Ovary (tissue), 10 donors: ENCODE measurements at places on chromosomes 1 and 21. TPM values are rescaled to one million over a fixed set of nuclear protein-coding genes. Genes with fewer than 3 reads are reported as not detected.

DNA sequence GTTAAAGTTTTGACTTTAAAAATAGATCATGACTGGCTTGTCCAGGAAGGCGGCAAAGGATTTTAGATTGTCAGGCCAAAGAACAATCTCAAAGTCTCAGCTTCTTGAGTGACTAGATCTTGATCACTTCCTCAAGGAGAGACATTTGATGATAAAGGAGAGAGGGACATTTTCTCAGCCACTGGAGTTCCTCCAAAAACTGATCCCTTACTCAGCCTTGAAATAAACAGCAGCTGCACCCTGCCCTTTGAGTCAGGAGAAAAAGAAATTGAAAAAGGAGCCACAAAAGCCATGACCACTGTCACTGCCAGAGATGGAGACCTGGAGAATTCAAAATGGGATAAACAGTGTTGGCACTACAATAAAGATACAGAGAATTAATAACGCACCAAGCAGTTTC, 288.4 kb upstream of the PRMT6 start:
- H3K4me1 ChIP-seq, result no peaks in the 10 kb centered on the region
- H3K27ac ChIP-seq, result no peak overlapping the region
- no peaks in the 10 kb centered on the region for H3K36me3 ChIP-seq
- DNase-seq, result no peak
- no peak overlapping the region for H3K4me3 ChIP-seq
- no peaks in the 10 kb centered on the region for H3K27me3 ChIP-seq

GRCh38 chr1:150922519-150922975, 3.6 kb upstream of the SETDB1 start:
- peak; percentile 83 for DNase-seq
- H3K36me3 ChIP-seq, result no peaks in the 10 kb centered on the region
- H3K4me1 ChIP-seq, result no peaks in the 10 kb centered on the region

Gene GRHL3
- total RNA-seq, result not detected

GRCh38 chr1:211738691-211739301, 63.4 kb upstream of the NEK2 start:
- H3K27ac ChIP-seq, result no peak overlapping the region
- H3K27me3 ChIP-seq, result no peaks in the 10 kb centered on the region
- no peaks in the 10 kb centered on the region for H3K36me3 ChIP-seq
- H3K4me1 ChIP-seq, result peaks cover 5% of the 10 kb centered on the region

Gene TRNP1
- total RNA-seq, result 0.68 TPM

Gene CFHR1
- total RNA-seq, result 0.30 TPM

DNA sequence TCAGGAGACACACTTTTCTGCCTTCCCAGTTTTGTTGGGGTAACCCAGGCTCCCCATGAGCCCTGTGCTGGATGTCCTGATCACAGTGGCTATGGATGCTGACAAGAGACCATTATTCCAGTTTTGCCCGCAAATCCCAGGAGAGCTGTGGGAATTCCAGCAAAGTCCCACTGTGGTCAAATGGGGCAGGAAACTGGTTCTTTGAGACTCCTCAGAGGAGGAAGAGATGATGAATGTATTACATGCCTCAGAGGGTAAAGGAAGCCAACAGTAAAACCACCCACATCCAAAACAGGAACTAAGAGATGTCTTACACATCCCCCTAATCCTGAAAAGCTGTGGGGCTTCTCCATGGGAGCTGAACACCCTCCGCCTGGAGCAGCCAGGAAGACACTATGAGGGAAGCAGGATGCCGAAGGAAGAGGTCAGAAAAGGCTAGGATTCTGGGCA, 12.8 kb upstream of the MPZL1 start:
- H3K4me1 ChIP-seq, result no peaks in the 10 kb centered on the region
- H3K27me3 ChIP-seq, result no peaks in the 10 kb centered on the region
- DNase-seq, result no peak
- H3K4me3 ChIP-seq, result no peak overlapping the region

- peak overlapping the region; percentile 57 for H3K27ac ChIP-seq
- peak overlapping the region; percentile 77 for H3K4me3 ChIP-seq
- H3K36me3 ChIP-seq, result no peaks in the 10 kb centered on the region
- H3K4me1 ChIP-seq, result peaks cover 2% of the 10 kb centered on the region
- no peaks in the 10 kb centered on the region for H3K27me3 ChIP-seq
Observed at GRCh38 chr1:26234644-26235370, 807 bp downstream of the CEP85 start.

GRCh38 chr21:27082431-27083010, 115.6 kb upstream of the ADAMTS5 start:
- DNase-seq, result no peak
- no peak overlapping the region for H3K4me3 ChIP-seq
- no peaks in the 10 kb centered on the region for H3K27me3 ChIP-seq

DNA sequence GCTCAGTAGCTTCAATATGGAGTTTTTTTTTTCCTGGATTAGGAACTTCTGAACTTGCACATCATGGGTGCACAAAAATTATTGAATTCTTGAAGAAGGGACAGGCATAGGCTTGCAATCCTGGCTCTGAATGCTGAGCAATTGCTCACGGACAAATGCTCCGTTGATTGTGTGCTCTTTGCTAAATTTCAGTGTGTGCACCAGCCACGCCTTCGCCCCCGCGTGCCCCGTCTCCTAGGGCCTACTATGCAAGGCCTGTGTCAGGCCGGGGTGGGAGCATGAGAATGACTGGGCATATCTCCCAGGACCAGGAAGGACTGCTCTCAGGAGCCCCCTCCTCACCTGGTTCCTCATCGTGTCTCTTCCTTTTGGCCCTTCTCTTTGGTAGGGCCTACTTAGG, 17.4 kb downstream of the IL6R start:
- DNase-seq, result no peak
- no peaks in the 10 kb centered on the region for H3K27me3 ChIP-seq
- H3K27ac ChIP-seq, result peak overlapping the region; percentile 22
- no peaks in the 10 kb centered on the region for H3K36me3 ChIP-seq
- no peak overlapping the region for H3K4me3 ChIP-seq

Gene FAAH
- 11.3 TPM for total RNA-seq

Gene F13B
- not detected for total RNA-seq

Gene MR1
- 16.1 TPM for total RNA-seq

DNA sequence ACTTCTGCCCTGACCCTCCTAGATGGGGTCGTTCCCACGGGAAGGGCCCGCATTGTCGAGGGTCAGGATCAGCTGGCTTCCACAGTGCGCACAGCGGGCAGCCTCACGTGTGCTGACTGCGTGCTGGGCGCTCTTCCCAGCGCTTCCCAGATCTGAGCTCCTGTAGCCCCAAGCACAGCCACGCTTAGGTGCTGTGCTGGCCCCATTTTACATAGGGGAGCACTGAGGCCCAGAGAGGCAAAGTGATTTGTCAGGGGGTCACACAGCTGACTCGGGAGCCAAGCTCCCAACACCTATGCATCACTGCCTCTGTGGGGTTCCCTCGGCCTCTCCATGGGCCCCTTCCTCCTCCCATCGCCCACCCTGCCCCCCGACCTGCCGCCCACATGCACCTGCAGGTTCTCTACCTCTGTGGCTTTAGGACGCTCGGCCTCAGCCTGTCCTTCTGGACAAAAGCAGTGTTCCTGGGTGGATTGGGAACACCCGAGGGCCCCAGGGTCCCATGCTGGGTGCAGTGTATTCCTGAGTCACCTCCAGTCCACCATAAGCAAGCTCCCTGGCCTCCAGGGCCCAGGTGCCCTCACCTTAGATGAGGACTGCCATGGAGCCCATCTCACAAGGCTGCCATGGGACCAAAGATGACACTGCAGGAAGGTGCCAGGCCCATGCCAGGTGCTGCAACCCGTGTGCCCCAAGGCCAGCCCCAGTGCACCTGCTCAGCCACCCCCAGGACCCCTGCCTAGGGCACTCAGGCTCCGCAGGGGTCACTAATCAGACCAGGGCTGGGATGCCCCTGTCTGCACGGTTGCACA, 23.3 kb downstream of the TFF3 start:
- no peaks in the 10 kb centered on the region for H3K36me3 ChIP-seq
- H3K4me1 ChIP-seq, result no peaks in the 10 kb centered on the region
- H3K27ac ChIP-seq, result no peak overlapping the region
- no peaks in the 10 kb centered on the region for H3K27me3 ChIP-seq

Gene NPHS2
- not detected for total RNA-seq

DNA sequence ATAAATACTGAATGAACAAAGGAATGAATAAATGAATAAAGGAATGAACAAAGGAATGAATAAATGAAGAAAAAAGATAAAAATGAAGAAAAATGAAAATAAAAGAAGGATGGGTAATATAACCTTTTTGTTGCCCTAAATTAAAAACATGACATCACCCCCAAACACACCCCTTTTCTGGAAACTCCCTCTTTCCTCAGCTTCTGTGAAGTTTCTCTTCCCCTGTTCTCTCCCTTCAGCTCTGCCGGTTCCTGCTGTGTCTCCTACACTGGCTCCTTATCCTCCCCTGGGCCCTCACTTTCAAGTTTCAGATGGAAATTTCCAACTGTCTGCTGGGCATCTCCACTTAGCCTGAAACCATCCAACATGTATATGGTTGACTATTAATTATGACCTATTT, 37.9 kb downstream of the RAB3B start:
- DNase-seq, result no peak
- no peak overlapping the region for H3K27ac ChIP-seq
- no peaks in the 10 kb centered on the region for H3K36me3 ChIP-seq
- H3K27me3 ChIP-seq, result no peaks in the 10 kb centered on the region
- H3K4me1 ChIP-seq, result no peaks in the 10 kb centered on the region
- no peak overlapping the region for H3K4me3 ChIP-seq

- no peaks in the 10 kb centered on the region for H3K27me3 ChIP-seq
- H3K27ac ChIP-seq, result no peak overlapping the region
- no peaks in the 10 kb centered on the region for H3K4me1 ChIP-seq
Observed at GRCh38 chr1:118920124-118920717, 67.9 kb downstream of the TBX15 start.

DNA sequence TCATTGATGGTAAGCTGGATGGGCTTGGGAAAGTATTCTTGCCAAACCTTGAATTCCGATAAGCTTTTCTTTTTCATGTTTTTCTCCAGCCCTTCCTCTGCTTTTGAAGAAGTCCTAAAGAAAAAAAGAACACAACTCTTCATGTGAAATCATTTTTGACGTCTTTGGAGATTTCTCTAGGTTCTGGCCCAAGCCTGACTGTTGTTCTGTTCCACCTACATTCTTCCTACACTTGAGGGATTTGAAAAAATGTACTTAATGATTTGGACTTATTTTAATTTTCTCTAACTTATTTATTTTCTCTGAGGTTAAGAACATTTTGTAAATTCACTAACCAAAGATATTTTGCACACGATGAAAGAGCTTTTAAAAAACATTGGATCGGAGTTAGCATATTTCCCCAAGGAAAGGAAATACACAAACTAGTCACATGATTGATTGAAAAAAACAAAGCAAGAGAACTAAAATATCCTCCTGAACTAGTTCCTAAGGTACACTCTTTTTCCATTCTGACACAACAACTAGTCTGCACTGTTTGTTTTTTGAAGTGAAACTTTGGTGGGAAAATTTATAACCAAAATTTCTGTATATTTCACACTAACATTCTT, 82.3 kb downstream of the LTN1 start:
- no peak for DNase-seq
- H3K36me3 ChIP-seq, result no peaks in the 10 kb centered on the region
- no peaks in the 10 kb centered on the region for H3K4me1 ChIP-seq
- H3K27me3 ChIP-seq, result no peaks in the 10 kb centered on the region
- no peak overlapping the region for H3K4me3 ChIP-seq

DNA sequence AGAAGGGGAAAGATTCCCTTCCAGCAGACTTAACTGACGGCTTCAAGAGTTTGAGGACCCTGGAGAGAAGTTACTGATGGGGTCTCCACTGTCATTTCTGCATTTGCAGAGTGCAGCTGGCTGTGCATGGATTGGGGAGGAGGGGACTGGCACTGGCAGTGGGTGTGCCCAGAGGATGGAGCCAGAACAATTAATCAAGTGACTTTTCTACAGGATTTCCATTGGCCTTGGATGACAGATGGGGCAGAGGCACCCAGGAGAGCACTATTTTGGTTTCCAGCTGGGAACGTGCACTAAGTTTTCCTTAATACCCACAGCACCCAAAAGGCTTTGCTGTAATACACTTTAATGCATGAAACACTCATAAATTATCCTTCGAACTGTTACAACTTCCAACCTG, 1.3 kb downstream of the NGF start:
- no peaks in the 10 kb centered on the region for H3K36me3 ChIP-seq
- peak overlapping the region; percentile 8 for H3K27ac ChIP-seq
- peaks cover 29% of the 10 kb centered on the region for H3K4me1 ChIP-seq
- no peaks in the 10 kb centered on the region for H3K27me3 ChIP-seq
- no peak for DNase-seq
- H3K4me3 ChIP-seq, result peak overlapping the region; percentile 84

Gene MAP10
- 4.6 TPM for total RNA-seq

Gene SLC44A3
- 6.4 TPM for total RNA-seq

Gene TCHHL1
- not detected for total RNA-seq

DNA sequence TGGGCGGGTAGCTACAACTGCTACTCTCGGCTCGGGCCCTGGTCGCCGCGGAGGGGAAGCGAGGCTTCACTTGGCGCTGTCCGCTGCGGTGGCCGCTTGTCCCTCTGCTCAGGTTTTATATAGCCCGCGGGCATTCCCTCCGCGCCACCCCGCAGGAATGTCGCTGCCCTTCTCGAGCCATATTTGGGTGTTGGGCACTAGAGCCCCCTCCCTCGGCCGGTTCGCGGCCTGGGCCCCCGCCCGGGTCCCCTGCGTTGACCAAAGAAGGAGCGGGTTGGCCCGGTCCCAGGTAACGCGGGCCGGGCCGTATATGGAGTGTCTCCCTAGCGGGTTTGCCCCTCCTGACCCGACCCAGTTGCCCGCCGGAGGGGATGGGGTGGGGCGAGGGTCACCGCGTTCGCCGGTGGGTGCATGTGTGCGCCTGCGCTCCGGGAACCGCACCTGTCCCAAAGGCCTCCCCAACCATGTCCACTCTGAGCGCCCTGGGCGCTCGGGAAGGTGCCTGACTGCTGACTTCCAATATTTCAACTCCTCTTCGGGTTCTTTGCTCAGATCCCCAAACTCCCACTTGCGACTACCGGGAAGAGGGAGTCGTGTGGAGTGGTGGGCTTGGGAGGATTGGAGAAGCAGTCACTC, at the start of gene ACTA1:
TSS of gene ACTA1 (minus strand) at position 90 of the 636 bp plus-strand sequence. CDS start 979 bp downstream, outside the sequence.
- H3K4me1 ChIP-seq, result peaks cover 15% of the 10 kb centered on the region
- H3K4me3 ChIP-seq, result no peak within 1 kb of the TSS
- H3K27ac ChIP-seq, result no peak within 1 kb of the TSS
- no peak for DNase-seq

GRCh38 chr1:40312238-40313205, 4.6 kb downstream of the COL9A2 start:
- no peaks in the 10 kb centered on the region for H3K36me3 ChIP-seq
- peaks cover 13% of the 10 kb centered on the region for H3K4me1 ChIP-seq
- H3K27me3 ChIP-seq, result peaks cover 4% of the 10 kb centered on the region
- no peak for DNase-seq

GRCh38 chr1:62417351-62417999, 19.4 kb upstream of the USP1 start:
- no peaks in the 10 kb centered on the region for H3K4me1 ChIP-seq
- no peaks in the 10 kb centered on the region for H3K27me3 ChIP-seq
- DNase-seq, result no peak
- no peak overlapping the region for H3K27ac ChIP-seq

Gene UBL4B
- not detected for total RNA-seq

GRCh38 chr1:236989290-236990051, 14.8 kb downstream of the MT1HL1 start:
- no peak overlapping the region for H3K27ac ChIP-seq
- H3K36me3 ChIP-seq, result no peaks in the 10 kb centered on the region
- H3K4me1 ChIP-seq, result no peaks in the 10 kb centered on the region
- no peaks in the 10 kb centered on the region for H3K27me3 ChIP-seq

GRCh38 chr1:207519505-207520399, 23.8 kb downstream of the CR1 start:
- no peaks in the 10 kb centered on the region for H3K4me1 ChIP-seq
- no peaks in the 10 kb centered on the region for H3K36me3 ChIP-seq
- no peak overlapping the region for H3K27ac ChIP-seq
- no peak overlapping the region for H3K4me3 ChIP-seq
- no peaks in the 10 kb centered on the region for H3K27me3 ChIP-seq
- no peak for DNase-seq

GRCh38 chr1:40224040-40224439, 23.7 kb upstream of the TMCO2 start:
- no peak for DNase-seq
- H3K4me1 ChIP-seq, result no peaks in the 10 kb centered on the region
- H3K27ac ChIP-seq, result no peak overlapping the region
- H3K4me3 ChIP-seq, result no peak overlapping the region
